ENCODE measurements at places on chromosomes 6 and 20.

- no peak for DNase-seq
These were observed 37.8 kb downstream of the SIRPA start for GRCh38 chr20:1932971-1933370.

DNA sequence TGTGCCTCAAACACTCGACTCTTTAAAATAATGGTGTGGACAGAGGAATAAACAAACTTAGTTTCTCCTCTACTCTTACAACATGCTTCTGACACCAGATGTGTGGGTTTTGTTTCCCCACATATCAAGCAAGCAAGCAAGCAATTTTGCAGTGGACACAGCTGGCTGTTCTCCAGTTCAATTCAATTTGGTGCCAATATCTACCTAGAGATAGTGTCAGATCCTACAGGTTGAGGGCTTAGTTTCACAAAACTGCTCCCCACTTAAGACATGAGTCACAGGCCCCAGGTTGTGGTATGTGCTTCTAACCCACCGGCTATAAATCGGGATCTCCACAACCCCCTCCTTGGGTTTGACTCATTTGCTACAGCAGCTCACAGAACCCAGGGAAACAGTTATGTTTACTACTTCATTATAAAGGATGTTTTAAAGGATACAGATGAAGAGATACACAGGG is 131.4 kb upstream of the TRAF3IP2 start:
- peak; percentile 21 for DNase-seq

- DNase-seq, result no peak
These were observed 52.2 kb downstream of the MANEA start for GRCh38 chr6:95629551-95629950.

- no peak for DNase-seq
These were observed 339.0 kb downstream of the SYNE1 start for GRCh38 chr6:152298055-152298647.

DNA sequence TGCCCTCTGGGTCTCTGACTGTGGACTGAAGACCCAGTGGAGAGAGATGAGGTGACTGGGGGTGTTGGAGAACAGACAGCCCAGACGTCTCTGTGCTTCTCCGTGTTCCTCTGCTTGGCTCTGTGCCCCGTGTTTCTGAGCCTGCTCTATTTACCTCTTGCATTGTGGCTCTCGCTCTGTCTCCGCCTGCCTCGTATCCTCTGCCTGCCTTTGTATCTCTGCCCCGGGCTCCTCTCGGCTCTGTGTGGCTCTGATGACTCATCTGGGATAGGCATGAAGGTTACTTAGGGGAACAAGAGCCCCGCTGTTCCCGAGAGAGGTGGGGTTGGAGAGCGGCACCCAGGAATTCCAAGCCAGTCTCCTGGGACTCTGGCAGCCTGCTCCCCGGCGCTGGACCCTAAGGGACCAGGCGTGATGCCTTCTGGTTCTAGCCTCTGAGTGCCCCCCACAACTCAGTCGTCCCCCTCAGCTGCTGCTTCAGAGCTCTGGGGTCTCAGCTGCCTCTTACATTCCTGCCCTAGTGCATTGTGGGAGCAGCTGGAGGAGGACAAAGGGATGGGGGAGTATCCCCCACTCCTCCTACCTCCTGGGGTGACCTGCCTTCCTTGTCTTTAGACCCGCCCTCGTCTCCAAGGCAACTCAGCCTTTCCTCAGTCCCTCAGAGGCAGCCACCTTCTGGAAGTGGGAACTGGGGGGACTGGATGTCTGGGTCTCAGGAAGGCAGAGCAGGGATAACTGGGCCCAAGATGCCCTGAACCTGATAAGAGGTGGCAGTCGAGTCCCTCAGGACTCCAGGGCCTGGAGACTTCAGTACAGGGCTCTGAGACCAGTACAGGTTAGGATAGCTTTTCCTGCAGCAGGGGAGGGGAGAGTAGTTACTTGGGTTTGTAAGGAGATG is 1.9 kb downstream of the DDR1 start:
- DNase-seq, result no peak

DNA sequence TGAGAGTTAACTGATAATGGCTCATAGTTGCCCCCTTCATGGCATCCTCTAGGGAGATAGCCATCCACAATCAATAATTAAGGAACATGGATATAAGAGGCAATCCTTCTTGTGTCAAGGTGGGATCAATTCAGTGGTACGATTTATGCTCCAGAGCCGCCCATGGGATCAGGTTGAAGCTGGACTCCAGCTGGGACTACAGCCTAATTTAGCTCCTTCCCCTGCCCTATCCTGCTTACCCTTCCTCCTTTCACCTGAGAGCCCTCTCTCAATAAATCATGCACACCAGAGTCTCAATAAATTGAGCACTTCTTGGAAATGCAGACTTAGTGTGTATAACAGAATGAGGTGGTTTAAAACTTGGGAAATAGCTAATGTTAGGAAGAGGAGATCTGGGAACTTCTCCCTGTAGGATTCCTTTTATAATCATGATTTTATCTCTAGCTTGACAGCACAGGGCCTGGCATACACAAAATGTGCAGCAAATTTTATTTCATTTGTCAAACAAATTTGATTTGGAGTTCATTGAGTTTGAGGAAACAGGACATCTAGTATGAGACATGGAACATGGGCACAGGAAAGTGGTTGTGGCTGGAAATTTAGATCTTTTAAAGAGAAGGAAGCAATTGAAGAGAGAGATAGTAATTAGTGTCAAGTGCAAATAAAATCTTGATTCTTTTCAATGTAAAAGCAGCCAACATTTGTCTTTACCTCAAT is 28.6 kb upstream of the OGFRL1 start:
- DNase-seq, result no peak

DNA sequence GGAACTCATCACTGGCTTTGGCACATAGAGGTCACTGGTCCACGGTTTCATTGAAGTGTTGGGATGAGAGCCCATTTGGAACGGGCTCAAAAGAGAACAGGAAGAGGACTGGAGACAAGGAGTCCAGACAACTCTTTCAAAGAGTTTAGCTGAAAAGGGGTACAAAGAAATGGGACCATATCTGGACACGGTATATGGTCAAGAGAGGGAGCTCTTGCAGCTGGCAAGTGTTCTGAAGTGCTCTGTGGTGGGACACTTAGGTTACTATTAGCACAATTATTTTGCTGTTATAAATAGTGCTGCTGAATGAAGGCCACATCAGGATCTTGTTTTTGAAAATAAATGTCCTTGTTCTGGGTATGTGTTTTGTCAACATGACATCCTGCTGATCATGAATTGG is 4.6 kb downstream of the SGK2 start:
- DNase-seq, result no peak

- peak; percentile 37 for DNase-seq
These were observed 68.7 kb upstream of the STMND1 start for GRCh38 chr6:17032988-17033634.

DNA sequence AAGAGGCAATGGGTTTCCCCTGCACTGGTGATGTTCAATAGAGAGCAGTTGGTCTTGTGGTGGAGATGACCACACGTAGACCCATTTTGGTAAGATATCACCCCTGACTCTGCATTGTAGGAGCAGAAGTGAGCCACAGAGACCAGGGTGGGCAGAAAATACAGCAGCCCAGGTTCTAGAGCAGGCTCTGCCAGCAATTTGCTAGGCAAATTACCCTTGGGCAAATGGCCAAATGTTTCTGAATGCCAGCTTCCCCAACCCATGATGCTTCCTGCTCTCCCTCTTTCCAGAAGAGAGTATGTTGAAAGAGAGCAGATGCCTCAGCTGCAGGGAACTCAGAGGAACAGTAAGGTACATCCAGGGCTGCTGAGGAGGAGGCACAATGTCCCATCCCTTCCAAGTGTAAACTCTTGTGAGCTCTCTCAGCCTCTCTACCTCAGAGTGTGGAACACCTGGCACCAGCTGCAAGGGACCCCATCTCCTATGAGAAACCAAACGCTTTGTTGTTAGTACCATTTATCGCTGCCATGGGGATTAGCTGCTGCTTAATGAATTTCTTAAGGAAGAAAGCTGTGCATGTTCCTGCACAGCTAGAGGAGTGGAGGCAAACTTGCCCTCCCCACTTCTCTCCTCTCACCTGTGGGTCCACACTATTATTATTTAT is 317.5 kb upstream of the MOCS1 start:
- no peak for DNase-seq

GRCh38 chr20:38997622-38998021 is 35.5 kb downstream of the DHX35 start:
- DNase-seq, result peak; percentile 5

DNA sequence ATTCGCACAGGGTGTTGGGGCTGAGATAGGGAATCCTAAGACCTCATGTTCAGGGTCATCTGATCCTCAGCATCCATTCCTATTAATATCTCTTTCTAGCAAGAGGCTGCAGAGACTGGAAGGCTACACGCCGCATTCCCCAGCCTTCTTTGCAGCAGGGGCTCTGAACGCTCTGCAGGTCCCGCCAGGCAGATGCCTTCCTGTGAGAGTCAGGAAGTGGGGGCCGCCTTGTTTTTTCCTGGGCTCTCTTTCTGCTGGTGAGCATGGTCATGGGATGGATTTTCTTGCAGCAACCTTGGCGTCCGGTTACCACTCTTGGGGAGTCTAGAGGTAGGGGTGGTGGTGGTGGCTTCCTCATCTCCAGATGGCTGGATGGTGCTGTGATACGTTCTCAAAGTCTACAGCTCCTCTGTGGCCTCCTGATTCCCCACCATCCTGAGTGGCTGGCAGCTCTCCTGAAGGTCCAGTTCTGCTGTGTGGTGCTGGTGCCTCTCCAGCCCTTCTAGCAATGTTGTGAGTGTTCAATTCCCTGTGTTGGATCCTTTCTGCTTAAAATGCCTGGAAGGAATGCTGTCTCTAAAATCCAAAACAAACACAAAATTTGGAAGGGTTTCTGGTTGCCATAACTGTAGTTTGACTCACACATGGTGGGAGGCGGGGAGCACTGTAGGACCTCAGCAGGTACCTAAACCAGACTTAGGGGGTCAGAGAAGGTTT is 111.9 kb downstream of the CEBPB start:
- DNase-seq, result no peak

DNA sequence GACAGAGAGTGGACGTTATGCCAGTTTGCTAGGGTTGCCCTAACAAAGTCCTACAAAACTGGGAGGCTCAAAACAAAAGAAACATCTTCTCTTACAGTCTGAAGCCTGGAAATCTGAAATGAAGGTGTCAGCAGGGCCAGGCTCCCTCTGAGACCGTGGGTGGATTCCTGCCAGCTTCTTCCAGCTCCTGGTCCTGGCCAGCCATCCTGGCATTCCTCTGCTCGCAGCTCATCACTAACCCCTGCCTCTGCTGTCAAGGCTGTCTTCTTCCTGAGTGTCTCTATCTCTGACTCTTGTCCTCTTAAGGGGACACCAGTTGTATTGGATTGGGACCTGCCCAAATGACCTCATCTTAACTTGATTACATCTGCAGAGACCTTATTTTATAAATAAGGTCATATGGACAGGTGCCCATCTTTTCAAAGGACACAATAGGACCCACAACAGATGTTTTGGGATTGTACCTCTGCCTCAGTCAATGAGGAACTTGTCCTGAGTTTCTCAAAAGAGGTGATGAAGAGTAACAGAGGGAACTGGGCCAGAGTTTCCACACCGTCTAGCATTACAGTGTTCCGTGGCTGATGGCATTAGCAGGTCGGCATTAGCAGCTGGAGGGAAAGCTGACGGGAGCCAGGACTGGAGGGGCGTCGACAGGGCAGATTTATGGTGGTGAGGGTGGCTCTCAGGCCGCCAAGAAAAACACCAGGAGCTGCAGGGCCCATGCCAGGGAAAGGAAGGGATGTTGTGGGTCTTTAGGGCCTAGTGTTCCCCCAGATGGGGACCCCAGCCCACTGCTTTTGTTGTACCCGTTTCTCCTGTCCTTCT is 157.3 kb downstream of the TBXT start:
- DNase-seq, result no peak
